ENCODE measurements at places on chromosomes 2 and 18.

GRCh38 chr18:47801817-47802216, 128.6 kb downstream of the SMAD2 start:
- no peak for DNase-seq

- peak; percentile 24 for DNase-seq
These were observed 50.8 kb upstream of the TWSG1 start for GRCh38 chr18:9283791-9284190.

DNA sequence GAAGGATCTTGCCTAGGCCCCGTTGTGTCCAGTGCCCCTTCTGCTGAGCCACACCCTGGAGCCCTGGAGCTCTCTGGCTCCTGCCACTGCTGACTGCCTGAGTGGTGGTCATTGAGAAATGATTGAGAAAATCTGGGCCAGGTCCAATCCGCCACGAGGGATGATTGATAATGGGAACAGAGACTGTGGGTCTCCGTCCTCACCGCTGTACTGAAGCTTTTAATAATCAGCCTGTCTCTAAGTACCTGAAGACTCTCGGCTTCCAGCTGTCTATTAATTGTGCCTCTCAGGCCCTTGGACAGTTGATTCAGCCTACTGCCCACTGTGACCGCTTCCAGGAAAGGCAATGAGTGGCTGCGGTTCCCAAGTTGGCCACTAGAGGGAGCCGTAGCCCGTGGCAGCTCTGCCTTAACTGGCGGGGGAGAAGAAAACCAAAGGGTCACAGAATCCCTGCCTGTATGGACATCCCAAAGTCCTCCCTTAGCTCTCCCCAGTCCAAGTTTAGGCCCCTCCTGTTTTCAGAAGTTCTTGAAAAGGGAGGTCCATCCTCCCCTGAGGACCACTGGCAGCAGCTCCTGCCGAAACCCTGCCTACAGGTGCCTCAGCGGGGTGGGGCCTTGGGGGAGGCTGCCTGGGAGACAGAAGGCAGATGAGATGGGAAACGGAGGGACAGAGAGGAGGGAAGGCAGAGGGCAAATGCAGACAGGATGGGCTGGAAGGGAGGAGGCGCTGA, 213.6 kb downstream of the TNS1 start:
- peak; percentile 85 for DNase-seq

GRCh38 chr2:28425464-28425835, 32.8 kb downstream of the FOSL2 start:
- DNase-seq = no peak

DNA sequence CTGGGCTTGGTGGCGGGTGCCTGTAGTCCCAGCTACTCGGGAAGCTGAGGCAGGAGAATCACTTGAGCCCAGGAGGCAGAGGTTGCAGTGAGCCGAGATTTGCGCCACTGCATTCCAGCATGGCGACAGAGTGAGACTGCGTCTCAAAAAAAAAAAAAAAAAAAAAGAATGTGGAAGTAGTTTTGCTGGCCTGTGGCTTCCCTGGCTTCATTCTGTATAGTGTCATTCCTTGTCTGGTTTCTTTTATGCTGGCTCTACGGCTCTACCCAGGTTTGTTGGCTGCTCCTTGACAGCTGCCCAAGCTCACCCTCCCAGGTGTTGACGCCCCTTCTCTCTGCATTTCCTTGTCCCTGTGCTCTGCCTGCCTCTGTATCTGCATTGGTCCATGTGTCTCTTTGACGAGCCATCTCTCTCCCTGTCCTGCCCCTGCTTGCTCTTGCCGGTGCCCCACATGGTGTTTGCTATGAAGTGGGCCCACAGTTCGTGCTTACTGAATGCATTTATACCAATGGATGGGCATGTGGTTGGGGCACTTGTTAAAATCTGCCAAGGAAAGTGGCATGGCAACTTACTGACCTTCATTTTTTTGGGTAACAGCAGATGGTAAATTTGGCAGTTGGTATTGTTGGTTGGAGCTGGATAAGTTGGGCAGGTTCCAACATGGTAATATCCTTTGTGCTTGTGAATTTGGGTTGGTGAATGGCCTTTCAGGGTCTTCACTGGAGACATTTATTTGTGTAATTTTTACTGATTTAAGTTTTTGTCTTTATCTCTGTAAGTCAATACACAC, 113.9 kb downstream of the MAP4K4 start:
- DNase-seq = no peak

- DNase-seq = no peak
These were observed 92.2 kb upstream of the DPP10 start for GRCh38 chr2:114350186-114350725.

- no peak for DNase-seq
These were observed 2120.4 kb upstream of the PIK3C3 start for GRCh38 chr18:39834636-39835035.

- DNase-seq = no peak
These were observed 810.3 kb upstream of the SALL3 start for GRCh38 chr18:78169174-78169864.

All from adipocyte (in vitro differentiated cells).